KBM-7 (cell line): ENCODE measurements at places on chromosomes 7 and 10.

GRCh38 chr10:86868353-86868752 lies 89.1 kb downstream of the MMRN2 start:
- no peak for DNase-seq

DNA sequence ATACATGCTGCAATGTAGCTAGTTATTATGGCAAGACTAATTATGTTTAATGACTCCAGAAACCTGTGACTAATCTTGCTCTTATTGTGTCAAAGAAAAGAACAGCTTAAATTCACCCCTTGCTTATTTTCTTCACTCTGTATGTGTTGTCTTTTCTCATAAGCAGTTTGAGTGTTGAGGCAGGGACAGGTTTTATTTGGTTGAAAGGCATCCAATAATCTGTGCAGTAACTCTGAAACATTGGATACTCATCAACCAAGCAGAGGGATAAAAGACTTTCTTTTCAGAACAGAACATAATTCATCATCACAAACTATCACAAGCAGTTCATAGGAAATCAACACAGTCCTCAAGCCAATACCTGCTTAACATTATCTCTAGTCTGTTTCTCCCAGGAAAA lies 797.6 kb upstream of the MBL2 start:
- no peak for DNase-seq

DNA sequence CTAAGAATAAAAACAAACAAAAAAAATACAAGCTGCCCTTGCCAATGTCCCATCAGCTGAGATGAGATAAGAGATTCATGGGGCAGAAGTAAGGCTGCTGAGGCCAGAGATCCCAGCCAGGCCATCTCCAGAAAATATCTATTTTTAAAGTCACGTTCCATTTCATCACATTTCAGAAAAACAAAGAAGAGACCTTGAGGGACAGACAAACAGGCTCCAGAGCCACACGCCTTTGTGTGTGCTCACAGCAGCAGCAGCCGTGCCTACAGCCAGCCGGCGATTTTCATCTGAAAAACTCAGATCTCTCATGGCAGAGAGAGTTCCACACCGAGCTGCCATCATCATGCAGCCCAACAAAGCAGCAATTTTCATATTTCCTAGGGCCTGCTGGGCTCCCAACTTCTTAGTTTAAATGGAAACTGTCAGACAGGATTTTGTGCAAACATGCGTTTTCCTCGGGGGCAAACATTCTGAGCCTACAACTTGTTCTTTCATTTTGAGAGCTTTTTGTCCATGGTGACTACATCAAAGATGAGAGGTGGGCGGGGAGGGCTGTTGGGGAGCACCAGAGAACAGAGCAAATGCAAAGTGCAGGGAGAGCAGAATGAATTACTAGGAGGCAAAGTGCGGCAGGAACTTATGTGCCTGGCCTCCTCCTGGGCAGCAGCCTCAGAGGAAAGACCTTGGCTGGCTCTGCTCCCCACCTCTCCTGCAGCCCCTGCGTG lies 38.8 kb downstream of the DLG5 start:
- DNase-seq, result no peak

DNA sequence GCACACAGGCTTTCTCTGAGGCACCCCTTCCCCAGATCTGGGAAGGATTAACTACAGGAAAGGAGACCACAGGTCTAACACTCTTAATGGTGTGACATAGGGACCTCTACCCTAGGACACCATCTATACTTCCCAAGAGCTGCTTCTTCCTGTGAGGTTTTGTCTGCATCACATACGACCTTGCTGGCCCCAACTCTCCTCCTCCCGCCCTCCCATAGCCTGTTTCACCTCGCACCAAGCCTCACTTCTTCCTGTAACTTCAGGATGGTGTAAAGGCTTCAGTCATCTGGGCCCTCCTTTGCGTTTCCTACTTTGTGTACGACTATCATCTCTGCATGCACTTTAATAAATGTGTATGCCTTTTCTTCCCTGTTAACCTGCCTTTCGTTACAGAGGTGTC lies 274.3 kb downstream of the KLF6 start:
- no peak for DNase-seq

- peak; percentile 60 for DNase-seq
Measured at GRCh38 chr10:112843623-112844022, 106.4 kb upstream of the TCF7L2 start.

DNA sequence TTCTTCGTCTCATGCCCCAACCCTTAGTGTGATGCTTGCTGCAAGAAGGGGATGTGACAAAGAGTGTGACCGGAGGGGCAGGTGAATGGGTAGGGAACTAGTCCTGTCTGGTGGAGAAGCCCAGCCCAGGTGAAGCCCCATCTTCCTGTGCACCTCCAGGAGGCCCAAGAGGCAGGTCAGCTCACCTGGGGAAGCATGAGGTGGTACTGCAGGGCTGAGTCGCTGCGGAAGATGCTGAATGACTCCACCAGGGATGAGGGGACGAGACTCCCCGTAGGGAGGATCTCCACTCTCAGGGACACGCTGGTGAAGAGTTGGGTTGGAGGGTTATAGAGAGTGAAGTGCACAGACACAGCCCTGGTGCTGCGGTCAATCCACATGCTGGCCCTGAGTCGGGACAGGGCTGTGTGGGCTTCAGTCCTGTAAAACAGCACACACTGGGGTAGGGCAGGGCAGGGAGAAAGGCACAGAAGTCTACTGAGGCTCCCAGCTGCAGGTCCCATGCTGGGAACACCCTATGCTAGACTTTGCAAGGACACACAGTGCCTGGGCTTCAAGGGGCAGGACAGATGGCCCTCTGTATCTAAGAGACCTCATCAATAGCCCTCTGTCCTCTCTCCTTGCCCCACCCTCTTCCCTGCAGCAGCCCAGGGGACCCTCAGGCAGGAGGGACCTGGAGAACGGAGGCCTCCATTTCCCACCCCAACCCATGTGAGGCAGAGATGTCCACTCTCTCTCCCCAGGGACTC lies 136.5 kb downstream of the PKD1L1 start:
- no peak for DNase-seq

GRCh38 chr10:71526653-71527052 lies 129.9 kb downstream of the CDH23 start:
- no peak for DNase-seq

GRCh38 chr7:33650828-33651227 lies 254.5 kb upstream of the BMPER start:
- DNase-seq, result no peak

- no peak for DNase-seq
Measured at GRCh38 chr10:33179067-33179466, 155.4 kb downstream of the NRP1 start.

- DNase-seq, result no peak
Measured at GRCh38 chr10:76736815-76737618, 900.6 kb downstream of the KCNMA1 start.
